ENCODE measurements at places on chromosomes 2 and 18.

- no peak for DNase-seq
Observed at GRCh38 chr2:239389414-239390329, 11.1 kb downstream of the HDAC4 start.

GRCh38 chr2:3108105-3108504 lies 269.5 kb downstream of the EIPR1 start:
- no peak for DNase-seq

- DNase-seq = peak; percentile 76
Observed at GRCh38 chr2:58571181-58571852, 330.2 kb upstream of the FANCL start.

DNA sequence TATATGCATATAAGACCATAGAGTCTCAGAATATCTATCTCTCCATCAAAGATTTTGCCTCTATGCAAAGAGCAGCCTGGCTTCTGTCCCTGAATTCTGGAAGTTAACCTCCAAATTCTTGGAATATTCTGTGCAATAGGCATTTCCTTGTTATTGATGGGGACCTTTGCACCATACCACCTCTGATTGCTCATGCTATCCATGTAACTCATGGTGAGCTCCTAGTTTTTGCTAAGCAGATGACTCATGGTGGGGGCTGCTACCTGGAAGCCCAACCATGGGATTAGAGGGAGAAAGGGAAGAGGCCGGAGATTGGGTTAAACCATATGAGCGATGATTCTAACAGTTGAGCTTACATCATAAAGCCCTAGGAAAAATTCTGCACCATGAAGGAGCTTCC lies 310.2 kb upstream of the FIGN start:
- no peak for DNase-seq

- no peak for DNase-seq
Observed at GRCh38 chr18:75125382-75126331, 83.3 kb downstream of the PTGR3 start.

GRCh38 chr18:48922801-48923730 lies 27.7 kb downstream of the SMAD7 start:
- DNase-seq = peak; percentile 94

DNA sequence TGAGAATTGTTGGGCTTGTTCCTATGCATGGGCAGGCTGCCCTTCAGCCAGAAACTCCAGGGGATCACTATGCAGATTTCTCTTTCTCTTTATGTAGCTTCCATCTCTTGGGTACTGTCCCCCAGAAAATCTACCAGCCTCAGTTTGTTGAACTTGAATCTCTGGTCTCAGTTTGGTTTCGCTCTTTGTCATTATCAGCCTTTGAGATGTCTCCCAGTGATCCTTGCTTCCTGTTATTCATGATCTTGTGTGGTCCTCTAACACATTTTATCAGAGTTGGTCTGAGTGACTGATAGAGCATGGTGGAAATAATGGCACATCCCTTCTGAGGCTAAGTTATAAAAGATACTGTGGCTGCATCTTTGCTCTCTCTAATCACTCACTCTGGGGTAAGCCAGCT lies 7.8 kb downstream of the TMEM87B start:
- DNase-seq = no peak

DNA sequence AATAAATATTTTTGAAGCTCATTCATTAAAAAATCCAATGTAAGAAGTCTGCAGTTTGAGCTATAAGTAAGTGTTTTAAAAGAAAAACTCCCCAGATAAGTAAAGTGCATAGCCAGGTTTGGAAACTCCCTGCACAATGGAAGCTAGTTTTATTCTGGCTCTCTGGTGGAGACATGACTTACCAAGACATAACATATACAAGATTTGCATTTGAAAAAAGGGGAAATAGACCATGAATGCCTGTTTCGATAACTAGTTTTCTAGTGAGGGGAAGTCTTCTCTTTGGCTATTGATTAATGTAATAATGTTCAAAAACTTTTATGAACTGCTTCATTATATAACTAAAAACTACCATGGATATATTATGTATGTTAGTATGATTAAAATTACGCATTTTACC lies 435.2 kb downstream of the ARHGAP15 start:
- DNase-seq = no peak

DNA sequence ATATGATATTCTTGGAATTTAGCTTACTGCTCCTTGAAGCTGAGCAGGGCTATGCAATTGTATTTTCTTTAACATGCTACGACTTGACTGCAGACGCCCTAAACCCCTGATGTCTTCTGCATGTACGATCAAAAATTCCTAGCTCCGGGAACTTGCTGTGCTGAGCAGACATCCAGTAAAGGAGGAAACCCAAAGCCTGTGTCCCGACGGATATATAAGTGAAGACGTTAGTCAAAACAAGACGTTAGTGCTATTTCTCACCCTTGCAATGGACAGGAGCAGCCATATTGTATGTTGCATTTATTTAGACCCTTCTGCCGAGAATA lies 51.5 kb downstream of the SETBP1 start:
- DNase-seq = no peak

GRCh38 chr2:96537066-96537733 lies 648 bp downstream of the ARID5A start:
- DNase-seq = peak; percentile 66

All from astrocyte of the spinal cord (primary cell).